ENCODE measurements at places on chromosomes 12 and 14. TPM values are rescaled to one million over a fixed set of nuclear protein-coding genes. Genes with fewer than 3 reads are reported as not detected.
A peak's percentile ranks its signal among the peaks of the same experiment; 100 is the strongest.

TOMM20L gene
- not detected for total RNA-seq

DNA sequence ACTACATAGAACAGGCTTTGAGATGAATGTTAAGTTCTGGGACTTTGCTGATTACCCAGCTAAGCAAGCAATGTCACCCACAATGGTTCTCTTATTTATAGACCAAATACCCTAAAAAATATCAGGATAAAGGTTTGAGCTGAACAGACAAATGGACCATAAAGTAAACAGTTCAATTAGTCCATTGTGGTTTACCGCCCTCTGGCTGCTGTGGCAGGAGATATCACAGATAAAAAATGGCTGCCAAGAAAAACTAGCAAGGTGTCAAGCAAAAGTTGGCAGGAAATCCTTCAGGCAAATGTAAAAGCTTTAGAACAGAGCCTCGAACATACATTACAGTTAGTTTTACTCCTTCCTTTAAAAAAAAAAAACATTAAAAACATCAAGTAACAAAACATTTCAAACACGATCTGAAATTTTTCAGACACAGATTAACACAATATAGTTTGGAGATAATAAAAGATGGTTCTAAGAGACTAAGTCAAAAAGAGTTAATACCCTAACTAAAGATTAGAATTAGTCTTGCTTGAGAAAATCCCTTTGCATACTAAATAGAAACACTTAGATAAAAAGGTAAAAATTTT, 41.3 kb downstream of the MED13L start:
- no peak overlapping the region for H3K4me3 ChIP-seq
- H3K4me1 ChIP-seq: peaks cover 4% of the 10 kb centered on the region
- H3K27ac ChIP-seq: no peak overlapping the region

GRCh38 chr12:26746121-26746714, 86.8 kb downstream of the ITPR2 start:
- H3K27ac ChIP-seq: no peak overlapping the region
- no peaks in the 10 kb centered on the region for H3K4me1 ChIP-seq
- H3K27me3 ChIP-seq: no peaks in the 10 kb centered on the region
- no peak for DNase-seq
- H3K4me3 ChIP-seq: no peak overlapping the region
- H3K36me3 ChIP-seq: no peaks in the 10 kb centered on the region

DNA sequence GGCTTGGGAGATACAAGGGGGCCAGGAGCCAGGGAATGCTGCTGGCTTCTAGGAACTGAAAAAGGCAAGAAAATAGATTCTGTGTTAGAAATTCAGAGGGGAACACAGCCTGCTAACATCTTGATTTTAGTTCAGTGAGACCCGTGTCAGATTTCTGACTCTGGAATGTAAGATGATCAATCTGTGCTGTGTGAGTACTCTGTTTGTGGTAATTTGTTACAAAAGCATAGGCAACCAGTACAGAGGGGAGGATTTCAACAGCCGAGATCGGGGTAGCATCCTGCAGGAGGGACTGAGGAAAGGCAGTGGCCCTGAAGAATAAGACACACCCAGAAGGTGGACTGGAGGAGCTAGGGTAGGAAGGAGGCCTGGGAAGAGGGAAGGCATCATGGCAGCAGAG, 410.0 kb upstream of the CCDC196 start:
- H3K27ac ChIP-seq: no peak overlapping the region
- H3K4me1 ChIP-seq: peaks cover 8% of the 10 kb centered on the region
- no peaks in the 10 kb centered on the region for H3K36me3 ChIP-seq
- H3K4me3 ChIP-seq: no peak overlapping the region
- DNase-seq: no peak

DNA sequence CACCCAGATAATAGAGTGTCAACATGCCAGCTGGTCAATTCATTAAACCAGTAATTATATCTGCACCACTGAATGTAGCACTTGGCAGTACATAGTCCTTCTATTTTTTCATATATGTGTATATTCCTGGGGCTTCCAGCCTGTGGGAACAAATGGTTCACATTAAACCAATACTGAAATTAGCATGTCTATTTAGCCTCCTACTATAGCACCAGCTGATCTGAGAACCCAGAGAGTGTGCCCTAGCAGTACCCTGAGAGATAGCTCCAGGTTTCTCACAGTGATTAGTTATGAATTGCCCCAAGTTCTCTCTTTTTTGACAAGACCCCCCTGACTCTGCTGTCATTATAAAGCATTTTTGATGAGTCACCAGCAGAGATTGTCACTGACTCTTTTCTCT, 1097.3 kb upstream of the FLRT2 start:
- H3K27ac ChIP-seq: no peak overlapping the region
- no peaks in the 10 kb centered on the region for H3K27me3 ChIP-seq
- no peak overlapping the region for H3K4me3 ChIP-seq
- H3K4me1 ChIP-seq: no peaks in the 10 kb centered on the region

GRCh38 chr12:22536346-22536945, 7.9 kb downstream of the C2CD5 start:
- no peak for DNase-seq
- H3K36me3 ChIP-seq: peaks cover under 1% of the 10 kb centered on the region
- H3K4me3 ChIP-seq: no peak overlapping the region

DNA sequence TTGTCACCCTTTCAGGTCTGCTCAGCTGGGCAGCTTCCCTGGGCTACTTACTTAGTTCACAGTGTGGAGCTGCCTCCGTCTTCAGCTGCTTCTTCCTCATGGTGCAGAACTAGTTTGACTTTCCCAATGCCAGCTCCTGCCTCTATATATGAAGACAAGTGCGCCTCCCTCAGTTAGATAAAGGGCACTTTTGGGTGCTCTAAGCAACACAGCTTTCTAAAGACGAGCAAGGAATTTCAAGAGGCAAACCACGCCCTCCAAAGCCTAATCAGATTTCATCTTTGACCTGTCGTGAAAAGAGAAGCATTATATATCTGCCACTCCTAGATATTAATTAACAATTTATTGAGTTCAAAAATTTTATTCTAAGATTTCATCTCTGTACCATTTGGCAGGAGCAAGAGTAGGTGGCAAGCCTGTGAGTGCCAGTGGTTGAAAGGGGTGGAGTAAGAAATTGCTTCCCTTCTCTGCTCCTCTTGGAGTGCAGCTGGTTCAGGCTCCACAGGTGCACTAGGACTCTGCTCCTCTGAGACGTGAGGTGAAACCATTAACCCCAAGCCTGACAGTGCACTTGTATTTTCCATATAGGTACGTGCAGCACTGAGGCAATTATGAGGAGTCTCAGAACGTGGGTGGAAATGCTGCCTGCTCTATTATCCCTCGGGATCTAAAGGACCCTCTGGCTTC, 2.1 kb upstream of the SLC11A2 start:
- peak; percentile 64 for DNase-seq
- H3K27me3 ChIP-seq: no peaks in the 10 kb centered on the region
- no peaks in the 10 kb centered on the region for H3K36me3 ChIP-seq
- no peaks in the 10 kb centered on the region for H3K4me1 ChIP-seq

FAM216A gene
- 6.1 TPM for total RNA-seq

DNA sequence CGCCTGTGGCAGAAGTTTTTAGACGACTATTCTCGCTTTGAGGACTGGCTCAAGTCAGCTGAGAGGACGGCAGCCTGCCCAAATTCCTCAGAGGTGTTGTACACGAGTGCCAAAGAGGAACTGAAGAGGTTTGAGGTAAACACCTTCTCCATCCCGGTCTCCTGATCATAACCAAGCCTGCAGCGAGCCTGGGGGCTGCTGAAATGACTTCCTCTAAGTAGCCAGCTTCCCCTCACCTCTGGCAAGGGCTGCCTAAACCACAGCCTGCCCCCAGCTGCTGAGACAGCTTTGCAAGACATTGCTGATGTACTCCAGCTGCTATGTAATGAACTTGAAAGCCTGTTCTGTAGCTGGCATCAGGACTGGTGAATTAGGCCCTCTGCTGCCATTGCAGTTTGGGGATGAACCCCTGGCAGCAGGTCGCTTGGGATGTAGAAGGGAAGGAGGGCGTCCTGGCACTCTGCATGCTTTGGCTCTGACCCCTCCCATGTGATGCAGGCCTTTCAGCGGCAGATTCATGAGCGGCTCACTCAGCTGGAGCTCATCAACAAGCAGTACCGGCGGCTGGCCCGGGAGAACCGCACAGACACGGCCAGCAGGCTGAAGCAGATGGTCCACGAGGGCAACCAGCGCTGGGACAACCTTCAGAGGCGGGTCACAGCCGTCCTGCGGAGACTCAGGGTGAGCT, 84.6 kb downstream of the ESR2 start:
- no peaks in the 10 kb centered on the region for H3K4me1 ChIP-seq
- H3K27me3 ChIP-seq: no peaks in the 10 kb centered on the region
- DNase-seq: no peak
- no peak overlapping the region for H3K4me3 ChIP-seq
- H3K27ac ChIP-seq: no peak overlapping the region

DNA sequence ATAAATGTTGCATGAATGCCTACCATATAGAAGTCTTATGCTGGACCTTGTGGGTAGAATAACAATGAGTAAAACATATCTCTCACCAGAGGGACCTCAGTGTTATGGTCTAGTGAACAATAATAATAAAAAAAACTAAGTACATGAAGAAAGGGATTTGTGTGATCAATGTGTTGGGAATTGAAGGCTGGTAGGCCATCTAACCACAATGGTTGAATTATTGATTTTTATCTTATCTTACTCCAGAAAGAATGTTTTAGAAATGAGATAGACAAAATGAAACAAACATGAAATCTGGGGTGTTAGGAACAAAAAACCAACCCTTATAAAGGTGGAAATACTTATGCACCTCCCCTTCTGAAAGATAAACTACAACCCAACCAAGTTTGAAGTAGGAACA, 243.9 kb upstream of the LRIG3 start:
- no peaks in the 10 kb centered on the region for H3K36me3 ChIP-seq
- no peak overlapping the region for H3K4me3 ChIP-seq
- no peak for DNase-seq
- H3K4me1 ChIP-seq: no peaks in the 10 kb centered on the region
- H3K27me3 ChIP-seq: no peaks in the 10 kb centered on the region

DNA sequence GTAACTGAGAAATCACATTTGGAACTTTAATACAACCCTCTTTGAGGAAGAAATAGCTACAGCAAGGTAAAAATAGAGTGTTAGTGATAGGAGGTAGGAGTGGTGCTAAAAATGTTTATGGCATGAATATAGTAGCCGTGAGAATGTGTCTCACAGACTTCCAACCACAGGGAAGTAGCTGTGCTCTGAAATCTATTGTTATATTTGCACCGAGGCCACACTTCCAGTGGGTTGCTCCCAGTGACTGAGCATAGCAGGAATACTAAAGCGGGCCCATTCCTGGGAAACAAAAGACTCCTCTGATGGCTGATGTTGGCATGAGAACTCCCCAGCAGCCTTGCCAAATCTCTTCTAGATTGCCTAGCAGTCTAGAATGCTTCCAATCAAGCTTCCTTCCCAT, 174.1 kb upstream of the PLXNC1 start:
- no peak overlapping the region for H3K27ac ChIP-seq
- H3K4me3 ChIP-seq: no peak overlapping the region
- no peak for DNase-seq
- H3K4me1 ChIP-seq: no peaks in the 10 kb centered on the region

NOVA1 gene
- 59.0 TPM for total RNA-seq

FAM181A gene
- not detected for total RNA-seq

DNA sequence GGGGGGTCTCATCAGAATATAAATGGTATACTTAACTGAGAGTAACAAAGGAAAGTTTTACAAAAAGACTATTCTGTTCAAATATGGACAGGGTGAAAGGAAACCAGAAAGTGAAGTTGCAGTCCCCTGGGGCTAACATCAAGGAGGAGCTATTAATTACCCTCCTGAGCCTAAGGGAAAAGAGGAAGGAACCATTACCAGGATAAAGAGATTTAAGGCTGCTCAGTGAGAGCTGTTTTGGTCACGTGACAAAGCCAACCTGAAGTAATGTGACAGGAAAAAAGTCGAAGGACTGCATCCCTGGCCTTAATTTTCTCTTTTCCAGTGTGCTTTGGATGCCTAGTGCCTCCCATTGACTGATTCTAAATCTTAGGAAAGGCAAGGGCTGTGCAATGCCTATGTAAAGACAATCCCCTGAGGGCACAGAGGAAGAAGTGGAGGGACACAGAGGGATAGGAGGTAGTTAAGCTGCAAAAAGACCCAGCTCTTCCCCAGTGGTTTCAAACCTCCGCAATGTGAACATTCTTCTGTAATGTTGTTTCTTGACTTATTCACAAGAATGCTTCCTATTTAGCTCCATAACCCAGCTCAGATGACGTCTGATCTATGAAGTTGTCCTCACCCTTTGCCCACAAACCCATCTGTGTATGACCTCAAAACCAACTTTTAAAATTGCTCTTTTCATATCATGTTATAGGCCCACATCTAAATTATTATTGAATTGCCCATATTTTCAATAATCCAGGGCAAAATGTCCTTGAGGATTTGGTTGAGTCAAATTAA, 187.7 kb upstream of the DCN start:
- DNase-seq: no peak
- H3K27me3 ChIP-seq: no peaks in the 10 kb centered on the region
- no peaks in the 10 kb centered on the region for H3K4me1 ChIP-seq
- no peaks in the 10 kb centered on the region for H3K36me3 ChIP-seq

- no peaks in the 10 kb centered on the region for H3K4me1 ChIP-seq
- no peaks in the 10 kb centered on the region for H3K36me3 ChIP-seq
- H3K4me3 ChIP-seq: no peak overlapping the region
- no peaks in the 10 kb centered on the region for H3K27me3 ChIP-seq
- DNase-seq: no peak
These were observed 19.8 kb upstream of the DHRS7 start for GRCh38 chr14:60184905-60185555.

GRCh38 chr12:75528272-75528671, 16.9 kb upstream of the KRR1 start:
- H3K36me3 ChIP-seq: no peaks in the 10 kb centered on the region
- no peak for DNase-seq
- H3K4me3 ChIP-seq: no peak overlapping the region

DNA sequence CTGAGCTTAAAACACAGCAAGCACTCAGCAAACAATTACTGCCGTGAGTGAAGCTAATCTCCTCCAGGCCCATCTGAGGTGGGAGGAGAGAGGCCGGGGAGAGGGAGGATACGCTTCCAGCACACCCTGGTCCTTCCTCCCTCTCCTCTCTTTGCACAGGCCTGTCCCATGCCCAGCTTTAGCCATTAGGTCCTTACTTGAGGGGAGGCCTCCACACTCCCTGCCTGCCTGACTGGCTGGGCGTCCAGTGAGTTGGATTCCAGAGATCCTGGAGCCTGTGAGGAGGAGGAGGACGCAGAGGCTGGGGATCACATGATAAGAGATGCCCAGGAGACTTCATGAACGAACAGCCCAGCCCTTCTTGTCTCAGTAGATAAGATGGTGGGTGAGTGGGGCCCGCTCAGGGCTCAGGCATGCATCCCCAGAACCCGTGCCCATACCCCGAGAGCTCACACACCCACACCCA, 65.1 kb upstream of the NCOR2 start:
- no peaks in the 10 kb centered on the region for H3K4me1 ChIP-seq
- H3K4me3 ChIP-seq: no peak overlapping the region
- peak overlapping the region; percentile 19 for H3K27ac ChIP-seq
- H3K36me3 ChIP-seq: no peaks in the 10 kb centered on the region
- no peaks in the 10 kb centered on the region for H3K27me3 ChIP-seq
- no peak for DNase-seq

Measured in breast epithelium (tissue), 4 donors.